ENCODE measurements at places on chromosomes 5 and 9.

- DNase-seq: no peak
Observed at GRCh38 chr5:100858987-100859545, 44.0 kb downstream of the ST8SIA4 start.

- DNase-seq: no peak
Observed at GRCh38 chr9:94690344-94690743, 36.2 kb upstream of the AOPEP start.

- no peak for DNase-seq
Observed at GRCh38 chr9:105455836-105456475, 8.1 kb downstream of the FSD1L start.

DNA sequence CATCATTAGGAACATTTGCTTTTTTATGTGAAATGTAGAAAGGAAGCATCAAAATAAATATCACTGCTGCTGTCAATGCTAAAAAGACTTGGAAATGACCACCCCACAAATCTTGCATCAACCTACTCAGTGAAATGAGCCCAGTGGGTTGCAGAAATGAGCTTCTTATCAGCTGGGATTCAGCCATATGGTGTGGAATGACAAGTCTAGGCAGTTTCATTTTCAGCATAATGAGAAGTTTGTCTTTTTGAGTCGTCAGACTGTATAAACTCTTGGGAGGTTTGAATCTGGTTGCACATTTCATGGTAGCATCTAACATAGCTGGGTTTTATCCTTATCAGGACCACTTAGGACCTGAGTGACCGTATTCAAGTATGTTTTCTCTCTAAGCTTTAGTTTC is 251.1 kb upstream of the PPP1R2B start:
- no peak for DNase-seq

DNA sequence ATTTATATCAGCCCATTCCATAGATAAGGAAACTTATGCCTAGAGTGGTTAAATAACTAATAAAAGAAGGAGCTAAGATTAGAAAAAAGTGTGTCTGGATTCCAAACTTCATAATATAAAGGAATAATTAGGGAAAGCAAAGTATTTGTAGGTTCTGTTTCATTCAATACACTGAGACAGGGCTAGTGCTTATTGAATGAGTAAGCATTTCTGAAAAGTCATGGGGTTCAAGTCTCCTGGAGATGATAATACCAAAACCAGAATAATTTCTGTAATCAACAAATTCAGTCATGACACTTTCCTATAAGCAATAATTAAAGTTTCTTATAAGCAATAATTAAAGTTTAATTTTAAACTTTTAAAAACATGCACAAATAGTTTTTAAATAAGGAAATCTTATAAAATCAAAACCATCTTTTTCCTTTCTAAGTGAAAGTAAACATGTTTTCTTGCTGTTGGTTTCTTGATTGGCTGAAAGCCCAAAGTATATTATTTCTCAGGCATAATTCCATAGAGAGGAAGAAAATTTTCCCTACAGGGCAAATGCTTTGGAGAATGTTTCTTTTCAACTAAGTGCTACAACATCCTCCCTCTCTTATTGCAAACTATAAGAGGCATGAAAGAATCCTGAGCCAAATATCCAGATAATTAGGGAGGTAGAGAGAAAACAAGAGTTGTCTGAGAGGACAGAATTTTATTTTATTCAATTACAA is 510.2 kb downstream of the PRELID2 start:
- no peak for DNase-seq

DNA sequence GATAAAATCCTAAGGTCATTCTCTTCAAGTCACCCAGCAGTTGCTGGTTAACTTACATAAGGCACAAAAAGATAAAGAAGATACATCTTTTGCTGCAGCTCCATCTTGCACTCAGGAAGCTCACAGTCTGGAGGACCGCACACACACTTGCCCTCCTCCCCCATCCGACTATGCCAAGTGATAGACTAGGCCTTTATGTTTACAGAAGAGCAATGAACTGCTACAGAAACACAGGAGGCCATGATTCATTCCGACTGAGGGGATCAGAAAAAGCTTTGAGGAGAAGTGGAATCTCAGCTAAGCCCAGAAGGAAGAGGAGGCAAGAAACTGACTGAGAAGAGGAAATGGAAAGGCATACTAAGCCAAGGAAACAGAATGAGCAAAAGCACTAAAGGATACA is 17.4 kb downstream of the NRG2 start:
- DNase-seq: no peak

- DNase-seq: no peak
Observed at GRCh38 chr9:105662184-105663104, at the start of gene TAL2. TAL2 (plus strand) TSS chr9:105662457; CDS start chr9:105662497, 40 bp downstream.

GRCh38 chr9:121906074-121906870 is 186.8 kb downstream of the TTLL11 start:
- no peak for DNase-seq

- DNase-seq: peak; percentile 15
Observed at GRCh38 chr5:12095808-12096281, 191.6 kb upstream of the CTNND2 start.

DNA sequence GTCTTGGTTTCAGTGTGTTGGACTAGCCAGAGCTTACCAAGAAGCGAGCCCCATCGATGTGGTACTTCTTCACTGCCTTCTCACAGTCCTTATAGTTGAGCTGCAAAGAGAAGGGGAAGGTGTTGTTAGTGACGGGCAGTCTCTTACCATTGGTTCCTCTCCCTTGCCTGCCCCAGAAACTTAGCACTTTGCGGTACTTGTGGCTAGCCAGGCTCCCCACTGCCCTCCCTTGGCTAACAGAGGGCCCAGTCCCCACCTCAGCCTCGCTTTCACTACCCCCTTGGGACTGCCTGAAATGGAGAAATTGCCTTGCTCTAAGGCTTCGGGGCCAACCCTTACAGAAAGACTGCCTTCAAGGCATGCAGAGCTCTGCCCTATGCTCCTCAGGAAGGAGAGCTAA is 4.3 kb downstream of the LCP2 start:
- no peak for DNase-seq

DNA sequence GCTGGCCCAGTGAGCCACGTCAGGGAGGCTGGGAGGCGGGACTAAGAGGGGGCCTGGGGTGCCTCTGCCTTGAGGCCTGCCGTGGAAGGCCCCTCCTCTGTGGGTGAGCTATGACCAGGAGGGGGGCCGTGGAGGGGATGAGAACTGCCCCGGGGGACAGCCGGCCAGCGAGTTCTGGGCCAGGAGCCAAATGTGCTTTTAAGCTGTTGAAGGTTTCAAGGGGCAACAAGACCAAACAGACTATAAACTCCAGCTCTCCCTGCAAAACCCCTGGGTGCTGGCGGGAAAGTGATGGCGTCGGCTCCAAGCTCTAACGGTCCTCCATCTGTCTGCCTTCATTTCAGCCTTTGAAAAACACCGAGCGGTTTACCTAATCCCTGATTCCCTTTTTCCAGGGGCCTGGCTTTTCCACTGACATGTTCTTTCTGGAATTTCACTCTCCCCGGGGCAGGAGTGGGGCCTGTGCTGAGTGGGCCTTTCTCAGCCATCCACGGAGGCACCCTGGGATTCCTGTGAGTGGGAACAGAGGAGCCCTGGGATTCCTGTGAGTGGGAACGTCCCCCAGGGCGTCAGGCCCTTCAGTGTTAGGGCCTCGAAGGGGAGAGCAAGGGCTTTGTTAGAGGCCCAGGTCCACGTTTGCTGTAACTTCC is 65.6 kb downstream of the COL5A1 start:
- no peak for DNase-seq

DNA sequence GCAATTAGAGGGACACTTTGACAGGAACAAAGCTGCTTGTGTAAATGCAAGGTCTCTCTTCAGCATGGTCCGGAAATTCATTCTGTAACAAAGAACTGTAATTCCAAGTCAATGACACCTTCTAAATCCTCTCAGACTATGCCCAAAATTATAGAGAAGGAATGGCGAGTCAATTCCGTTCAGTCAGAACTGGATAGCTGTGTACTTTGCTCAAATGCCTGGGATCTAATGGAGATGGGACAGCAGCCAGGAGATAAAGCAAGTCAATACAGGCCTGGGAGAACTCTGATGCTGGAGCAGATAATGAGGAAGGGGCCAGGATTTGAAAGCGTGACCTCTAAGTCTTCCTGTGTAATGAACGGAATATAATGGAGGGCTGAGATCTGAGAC is 96.4 kb upstream of the SPRY4 start:
- DNase-seq: no peak

DNA sequence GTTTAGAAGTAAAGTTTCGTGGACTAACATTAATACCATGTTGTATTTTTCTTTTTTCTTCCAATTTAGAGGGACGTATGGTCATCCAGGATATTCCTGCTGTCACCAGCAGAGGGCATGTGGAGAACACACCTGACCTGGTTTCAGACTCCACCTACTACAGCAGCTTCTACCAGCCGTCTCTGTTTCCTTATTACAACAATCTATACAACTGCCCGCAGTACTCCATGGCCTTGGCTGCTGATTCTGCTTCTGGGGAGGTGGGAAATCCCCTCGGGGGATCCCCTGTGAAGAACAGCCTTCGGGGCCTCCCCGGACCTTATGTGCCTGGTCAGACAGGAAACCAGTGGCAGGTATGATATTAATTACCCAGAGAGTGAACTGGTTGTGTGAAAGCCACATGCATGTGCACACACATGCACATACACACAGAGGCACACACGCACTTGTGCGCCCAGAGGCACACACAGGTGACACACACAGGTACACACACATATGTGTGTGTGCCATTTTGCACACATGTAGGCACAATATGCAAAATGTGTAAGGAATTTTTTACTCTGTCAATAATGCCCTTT is 52.4 kb downstream of the DMRT1 start:
- DNase-seq: peak; percentile 33

GRCh38 chr9:3256571-3257330 is 269.1 kb downstream of the RFX3 start:
- no peak for DNase-seq

GRCh38 chr9:15306068-15306756 is 804 bp downstream of the TTC39B start:
- DNase-seq: no peak

GRCh38 chr5:98556712-98557111 is 216.8 kb upstream of the RGMB start:
- DNase-seq: no peak

- peak; percentile 33 for DNase-seq
Observed at GRCh38 chr5:170892196-170892595, 30.4 kb downstream of the RANBP17 start.

DNA sequence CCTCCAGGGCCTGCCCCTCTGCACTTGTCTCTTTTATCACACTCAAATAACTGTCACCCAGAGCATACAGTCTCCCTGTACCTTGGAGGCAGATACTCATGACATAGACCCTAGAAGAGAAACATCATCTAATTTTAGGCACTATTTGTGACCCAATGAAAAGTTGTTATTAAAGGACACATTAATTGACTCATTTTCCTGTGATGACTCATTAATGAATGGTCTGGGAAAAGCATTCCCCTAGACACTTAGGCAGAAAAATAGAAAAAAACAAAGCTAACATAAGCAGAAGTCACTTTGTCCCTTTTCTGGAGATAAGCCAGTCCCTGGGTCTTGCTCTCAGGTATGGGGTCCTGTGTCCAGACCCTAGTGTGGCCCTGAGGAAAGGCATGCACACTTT is 15.0 kb downstream of the TRPC7 start:
- DNase-seq: no peak

GRCh38 chr5:179255527-179256327 is 89.5 kb downstream of the ADAMTS2 start:
- no peak for DNase-seq

GRCh38 chr9:115099901-115100300 is 18.1 kb downstream of the TNC start:
- no peak for DNase-seq

DNA sequence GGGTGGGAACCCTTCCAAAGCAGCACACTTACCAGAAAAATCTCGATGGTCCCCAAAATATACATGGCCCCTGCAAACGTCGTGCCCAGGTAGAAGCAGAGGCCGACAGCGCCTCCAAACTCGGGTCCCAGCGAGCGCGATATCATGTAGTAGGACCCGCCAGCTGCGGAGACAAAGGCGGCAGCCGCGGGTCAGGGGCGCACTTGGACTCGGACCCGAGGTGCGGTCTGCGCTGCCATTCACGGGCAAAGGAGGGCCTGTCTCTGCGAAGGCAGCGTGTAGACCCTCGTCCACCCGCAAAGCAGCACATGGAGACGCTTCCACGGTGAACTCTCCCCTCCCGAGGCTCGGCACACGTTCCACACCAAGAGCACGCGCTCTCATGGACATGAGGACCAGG is 25.0 kb downstream of the SLC12A7 start:
- DNase-seq: no peak

GRCh38 chr9:90044710-90045151 is 439.9 kb downstream of the GADD45G start:
- peak; percentile 49 for DNase-seq

DNA sequence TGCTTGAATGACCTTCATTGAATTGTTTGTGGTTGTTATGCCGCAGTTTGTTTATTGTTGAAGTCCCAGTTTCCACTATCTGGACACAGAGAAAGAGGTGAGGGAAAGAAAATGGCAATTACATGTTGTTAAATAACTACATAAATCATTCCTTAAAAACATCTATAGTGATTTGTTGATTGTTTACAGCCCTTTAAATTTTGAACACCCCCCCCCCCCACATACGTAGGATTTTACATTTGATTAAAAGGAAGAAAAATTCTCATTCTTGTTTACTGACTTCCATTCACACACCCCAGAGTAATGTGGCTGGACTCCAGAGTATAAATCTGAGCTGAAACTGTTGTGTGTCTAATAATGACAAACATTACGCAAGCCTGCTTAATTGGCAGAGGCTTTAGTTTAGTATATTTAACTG is 87.1 kb upstream of the FAM174A start:
- no peak for DNase-seq

DNA sequence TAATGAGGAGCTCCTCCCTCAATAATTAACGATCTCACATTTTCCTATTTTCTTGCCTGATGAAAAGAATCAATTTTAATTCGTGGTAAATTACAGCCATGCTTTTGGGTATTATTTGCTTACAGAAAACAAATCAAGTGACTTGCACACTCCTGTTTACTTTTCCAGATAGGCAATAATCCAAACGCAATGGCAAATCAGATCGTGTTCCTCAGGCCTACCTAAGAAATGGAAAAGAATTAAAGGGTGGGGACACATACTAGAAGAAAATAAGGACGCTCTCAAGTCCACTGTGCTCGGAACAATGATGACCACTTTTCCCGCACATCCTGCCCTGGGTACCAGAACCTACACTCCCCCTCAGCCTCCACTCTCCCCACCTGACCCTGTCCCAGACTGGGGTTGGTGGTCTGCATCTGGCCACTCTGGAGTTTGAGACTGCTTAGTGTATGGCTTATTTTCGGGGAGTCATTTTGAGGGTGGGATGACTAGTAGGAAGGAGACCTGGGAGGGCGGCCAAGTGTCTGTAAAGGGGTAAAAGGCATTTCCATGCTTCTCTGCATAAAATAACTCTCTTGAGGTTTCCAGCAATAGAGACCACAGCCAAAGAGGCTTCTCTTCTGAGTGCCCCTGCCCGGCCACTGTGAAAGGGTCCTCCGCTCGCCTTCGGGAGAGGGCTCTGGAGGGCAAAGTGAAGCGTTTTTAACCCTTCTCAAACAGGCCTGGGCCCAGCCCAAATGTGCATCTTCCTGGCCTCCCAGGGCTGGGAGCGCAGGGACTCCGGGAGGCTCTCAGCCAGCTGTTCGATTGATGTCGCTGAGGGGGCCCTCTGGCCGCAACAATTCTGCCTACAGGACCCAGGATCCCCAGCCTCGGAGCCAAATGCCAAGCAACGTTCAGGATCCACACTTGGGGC is 4.5 kb upstream of the OTP start:
- no peak for DNase-seq

GRCh38 chr5:177300236-177300880 is 3.2 kb downstream of the RAB24 start:
- peak; percentile 36 for DNase-seq

All from HS-5 (cell line).